EL (cell line): ENCODE measurements at places on chromosomes 6 and 20.
A peak's percentile ranks its signal among the peaks of the same experiment; 100 is the strongest.

DNA sequence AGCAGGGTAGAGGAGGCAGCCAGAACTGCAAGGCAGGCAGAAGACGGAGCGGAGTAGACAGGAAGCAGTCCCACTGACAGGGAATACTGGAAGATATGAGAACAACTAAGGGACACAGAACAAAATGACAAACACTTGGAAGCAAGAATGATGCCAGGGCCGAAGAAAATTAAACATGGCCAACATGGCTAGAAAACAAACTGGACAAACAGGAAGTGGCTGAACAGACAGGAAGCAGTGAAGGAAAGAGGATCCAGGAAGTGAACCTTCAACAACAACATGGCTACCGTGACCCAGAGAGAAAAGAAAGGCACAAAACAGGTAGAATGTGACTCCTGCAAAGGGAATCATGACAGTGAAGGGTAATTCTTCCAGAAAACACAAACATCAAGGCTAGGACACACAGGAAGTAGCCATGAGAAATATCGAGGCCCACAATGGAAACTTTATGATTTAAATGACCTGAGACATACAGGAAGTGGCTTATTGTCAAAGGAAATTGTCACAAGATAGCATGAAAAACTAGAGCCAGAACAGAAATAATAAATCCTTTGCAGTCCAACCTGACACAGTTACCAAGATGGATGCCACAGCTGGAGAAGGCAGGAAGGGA is 9.1 kb downstream of the COL11A2 start:
- no peak for DNase-seq

GRCh38 chr20:44113618-44114376 is 73.2 kb downstream of the JPH2 start:
- no peak for DNase-seq

GRCh38 chr6:151675746-151676459 is 131.6 kb upstream of the ESR1 start:
- peak; percentile 19 for DNase-seq

GRCh38 chr20:35968930-35969329 is 540 bp downstream of the CNBD2 start:
- peak; percentile 28 for DNase-seq

DNA sequence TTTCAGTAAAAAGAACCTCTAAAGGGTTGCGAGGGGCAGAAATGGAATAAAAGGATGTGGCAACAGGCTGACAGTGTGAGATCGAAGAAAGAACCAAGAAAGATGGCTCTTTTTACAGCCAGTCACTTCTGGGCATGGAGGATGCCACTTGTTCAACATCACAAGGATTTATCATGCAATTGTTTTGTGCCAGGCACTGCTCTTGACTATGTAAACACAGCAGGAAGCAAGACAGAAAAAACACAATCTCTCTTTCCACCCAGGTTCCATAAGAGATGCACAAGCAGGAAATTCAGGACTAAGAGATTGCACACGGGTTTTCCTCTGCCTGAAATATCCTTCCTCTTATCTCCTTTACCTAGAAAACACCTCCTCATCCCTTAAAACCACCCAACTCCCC is 38.0 kb downstream of the FOXA2 start:
- DNase-seq: no peak

DNA sequence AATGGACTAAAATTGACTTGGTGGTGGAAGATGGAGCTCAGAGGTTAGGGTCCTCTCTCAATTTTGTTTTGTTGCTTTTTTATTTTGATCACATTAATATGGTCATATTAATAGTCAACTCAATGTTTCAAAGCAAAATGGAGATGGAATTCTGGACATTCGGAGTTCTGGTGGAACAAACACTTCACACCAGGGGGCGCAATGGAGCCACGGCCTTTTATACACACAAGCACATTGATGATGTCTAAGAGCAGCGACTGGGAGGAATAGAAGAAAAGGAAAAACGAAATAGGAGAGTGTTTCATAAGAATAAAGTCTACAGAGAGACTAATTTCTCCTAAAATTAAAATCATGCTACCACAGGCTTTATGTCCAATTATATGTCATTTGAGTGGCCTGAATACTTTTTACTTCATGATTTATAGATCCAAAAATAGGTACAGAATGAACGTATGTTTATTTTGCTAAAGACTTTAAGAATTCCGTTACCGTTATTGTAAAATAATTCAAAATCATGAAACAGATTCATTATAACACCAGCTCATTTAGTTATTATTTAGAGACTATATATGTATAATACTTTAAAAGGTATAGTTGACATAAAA is 197.6 kb upstream of the SASH1 start:
- DNase-seq: peak; percentile 77

DNA sequence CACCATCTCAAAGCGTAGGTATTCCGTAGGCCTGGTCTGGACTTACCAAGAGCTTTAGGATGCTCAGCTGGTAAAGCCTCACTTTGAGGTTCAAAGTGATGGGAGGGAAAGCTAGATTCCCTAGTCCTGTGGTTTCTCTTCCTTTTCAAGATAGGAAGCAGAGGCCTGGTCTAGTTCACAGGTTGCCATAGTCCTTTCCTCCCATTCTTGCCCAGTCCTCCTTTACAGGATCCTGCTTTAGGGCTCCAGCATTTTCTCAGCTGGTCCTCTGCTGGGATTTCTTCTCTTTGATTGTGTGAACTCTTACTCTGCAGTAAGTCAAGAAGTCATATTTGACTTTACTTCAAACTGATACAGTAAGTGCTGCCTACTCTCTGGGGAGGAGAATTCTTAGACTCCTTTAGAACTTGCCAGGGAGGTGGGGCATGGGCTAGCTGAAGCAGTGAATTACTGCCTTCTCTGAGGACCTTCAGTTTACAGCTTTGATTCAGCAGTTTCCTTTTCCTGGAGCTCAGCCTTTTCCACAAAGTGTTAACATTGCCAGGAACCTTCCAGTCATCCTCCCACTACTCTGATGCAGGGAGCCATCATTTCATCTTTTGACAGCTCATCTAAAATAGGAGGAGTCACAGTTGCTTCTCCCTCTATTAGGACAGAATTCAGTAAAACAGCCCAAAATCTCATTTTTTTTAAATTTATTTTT is 42.8 kb upstream of the PLCG1 start:
- peak; percentile 20 for DNase-seq

DNA sequence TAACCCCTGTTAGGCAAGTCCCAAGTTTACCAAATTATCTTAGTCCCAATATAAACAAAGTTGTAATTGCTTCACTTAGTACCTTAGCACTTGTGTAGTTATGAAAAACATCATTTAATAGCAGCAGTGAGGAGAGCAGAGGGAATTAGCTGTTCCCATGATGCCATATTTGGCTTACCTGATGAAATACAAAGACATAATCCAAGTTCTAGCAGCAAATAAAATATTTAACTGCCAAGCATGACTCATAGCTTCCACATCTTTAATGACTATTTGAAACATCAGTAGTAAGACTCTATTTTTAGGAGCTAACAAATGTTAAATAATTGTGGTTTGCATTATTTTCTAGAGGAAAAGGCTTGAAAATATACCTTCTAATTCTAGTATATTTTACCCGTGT is 94.0 kb upstream of the MCHR2 start:
- DNase-seq: peak; percentile 77

- no peak for DNase-seq
Observed at GRCh38 chr6:170128346-170128745, 162.5 kb downstream of the DLL1 start.

DNA sequence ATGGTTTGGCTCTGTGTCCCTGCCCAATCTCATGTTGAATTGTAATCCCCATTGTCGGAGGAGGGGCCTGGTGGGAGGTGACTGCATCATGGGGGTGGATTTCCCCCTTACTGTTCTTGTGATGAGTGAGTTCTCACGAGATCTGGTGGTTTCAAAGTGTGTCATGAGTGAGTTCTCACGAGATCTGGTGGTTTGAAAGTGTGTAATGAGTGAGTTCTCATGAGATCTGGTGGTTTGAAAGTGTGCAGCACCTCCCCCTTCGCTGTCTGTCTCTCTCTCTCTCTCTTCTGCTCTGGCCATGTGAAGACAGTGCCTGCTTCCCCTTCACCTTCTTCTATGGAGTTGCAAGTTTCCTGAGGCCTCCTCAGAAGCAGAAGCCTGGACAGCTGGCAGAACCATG is 87.6 kb downstream of the MYLK4 start:
- DNase-seq: no peak

DNA sequence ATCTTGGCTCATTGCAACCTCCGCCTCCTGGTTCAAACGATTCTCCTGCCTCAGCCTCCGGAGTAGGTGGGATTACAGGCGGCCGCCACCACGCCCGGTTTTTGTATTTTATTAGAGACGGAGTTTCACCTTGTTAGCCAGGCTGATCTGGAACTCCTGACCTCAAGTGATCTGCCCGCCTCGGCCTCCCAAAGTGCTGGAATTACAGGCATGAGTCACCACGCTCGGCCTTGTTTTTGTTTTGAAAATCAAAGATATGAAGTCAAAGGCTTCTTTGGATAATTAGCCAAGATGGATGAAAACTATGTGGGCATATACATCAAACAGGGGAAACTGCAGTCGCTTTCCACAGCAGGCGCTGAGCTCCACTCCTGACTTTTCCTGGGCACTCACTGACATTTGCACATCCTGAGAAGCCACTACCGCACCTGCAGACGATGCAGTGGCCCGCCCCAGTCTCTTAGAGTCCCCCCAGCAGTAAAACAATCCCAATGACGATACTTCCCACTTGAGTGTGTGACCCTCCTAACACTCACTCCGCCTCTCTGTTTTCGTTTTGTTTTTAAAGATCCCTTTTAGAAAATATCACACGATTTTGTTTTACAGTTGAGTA is 44.1 kb downstream of the GJA1 start:
- DNase-seq: no peak

DNA sequence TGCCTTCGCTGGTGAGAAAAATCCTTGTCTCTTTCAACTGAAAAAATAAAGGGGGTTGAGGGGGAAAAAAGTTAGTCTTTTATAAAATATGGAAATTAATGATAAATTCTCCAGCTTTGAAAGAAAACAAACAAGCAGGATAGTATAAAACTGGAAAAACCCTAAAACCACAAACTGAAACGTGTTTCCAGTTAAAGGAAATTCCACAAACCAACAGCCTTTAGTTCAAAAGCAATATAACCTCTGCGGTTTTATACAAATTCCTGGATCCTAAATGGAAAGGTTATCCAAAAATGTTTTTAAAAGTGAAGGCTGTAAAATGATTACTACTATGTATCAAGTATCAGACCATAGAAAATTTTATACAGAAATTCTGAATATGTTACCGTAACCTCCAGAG is 55.6 kb downstream of the BMP5 start:
- DNase-seq: peak; percentile 17

- no peak for DNase-seq
Observed at GRCh38 chr6:124982669-124983068, 20.4 kb downstream of the RNF217 start.

DNA sequence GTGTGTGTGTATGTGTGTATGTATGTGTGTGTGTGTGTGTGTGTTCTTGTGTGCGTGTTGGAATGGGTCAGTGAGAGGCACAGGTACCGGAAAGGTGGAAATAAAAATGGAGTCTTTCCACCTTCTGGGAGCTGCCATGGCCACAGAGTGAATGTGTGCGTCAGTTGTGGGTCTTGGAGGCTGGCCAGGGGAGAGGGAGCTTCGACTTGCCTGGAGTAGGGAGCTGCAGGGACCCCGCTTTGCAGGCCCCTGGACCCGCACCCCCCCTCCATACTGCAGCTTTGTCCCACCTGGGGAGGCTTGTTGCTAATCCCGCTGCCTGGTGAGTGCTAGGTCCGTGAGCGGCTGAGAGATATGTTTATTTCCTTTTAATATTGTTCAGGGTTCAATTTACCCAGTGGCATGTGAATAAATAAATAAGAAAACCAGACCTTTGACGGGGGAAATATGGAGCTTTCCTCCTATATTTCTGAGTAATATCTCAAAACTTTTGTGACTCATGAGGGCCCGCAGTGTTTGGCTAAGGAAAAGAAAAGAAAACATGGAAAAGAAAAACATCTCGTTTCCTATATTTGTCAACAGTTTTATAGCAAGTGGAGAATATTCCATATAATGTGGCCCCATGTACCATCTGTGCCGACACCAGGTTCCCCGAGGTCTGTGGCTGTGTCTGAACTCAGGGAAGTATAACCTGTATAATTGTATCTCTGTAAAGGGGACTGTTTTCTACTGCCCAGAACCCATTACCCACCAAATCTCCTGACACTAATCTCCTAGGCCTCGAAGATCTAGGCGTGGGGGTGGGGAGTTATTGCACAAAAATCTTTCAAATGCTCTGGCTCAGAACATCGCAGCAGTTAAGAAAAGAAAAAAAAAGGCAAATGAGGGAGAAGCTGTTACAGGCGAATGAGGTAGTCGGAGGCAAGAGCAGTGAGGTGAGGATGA is 24.6 kb upstream of the CCDC167 start:
- peak; percentile 81 for DNase-seq

- no peak for DNase-seq
Observed at GRCh38 chr20:1154691-1155090, 30.1 kb downstream of the TMEM74B start.

GRCh38 chr6:153962555-153962954 is 76.5 kb upstream of the OPRM1 start:
- DNase-seq: no peak

- DNase-seq: peak; percentile 96
Observed at GRCh38 chr20:49345524-49345923, 67.7 kb upstream of the ZNFX1 start.

DNA sequence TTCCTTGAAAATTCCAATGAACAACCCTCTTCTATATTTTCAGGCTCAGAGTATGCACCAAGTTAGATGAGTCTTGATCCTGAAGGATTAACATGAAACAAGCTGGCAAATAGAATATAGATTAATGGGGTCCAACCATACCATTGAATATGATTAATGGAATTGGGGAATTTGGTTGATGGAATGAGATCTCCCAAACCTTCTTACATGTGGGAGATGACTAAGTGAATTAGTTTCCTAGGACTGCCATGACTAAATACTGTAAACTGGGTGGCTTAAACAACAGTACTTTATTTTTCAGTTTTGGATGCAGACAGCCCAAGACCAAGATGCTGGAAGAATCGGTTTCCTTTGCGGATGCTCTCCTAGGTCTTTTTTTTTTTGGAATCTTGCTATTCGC is 347.0 kb downstream of the QKI start:
- peak; percentile 62 for DNase-seq

GRCh38 chr6:129787816-129788215 is 73.3 kb downstream of the TMEM244 start:
- no peak for DNase-seq

- no peak for DNase-seq
Observed at GRCh38 chr6:151284548-151285017, 44.8 kb downstream of the AKAP12 start.

- DNase-seq: no peak
Observed at GRCh38 chr6:53399027-53399344, 50.2 kb upstream of the ELOVL5 start.

GRCh38 chr6:36269834-36270705 is at the start of gene PNPLA1:
Gene PNPLA1 (plus strand): TSS chr6:36270060. CDS start chr6:36270460, 400 bp downstream.
- no peak for DNase-seq

- DNase-seq: peak; percentile 61
Observed at GRCh38 chr6:11682561-11682975, 96.0 kb downstream of the ADTRP start.

GRCh38 chr6:103277936-103278335 is 1581.8 kb downstream of the HACE1 start:
- DNase-seq: no peak
